Activated CD4-positive, CD25-positive, alpha-beta regulatory T cell treated with anti-CD3 and anti-CD28 coated beads, Interleukin-2, amount 50 U/mL, for 72 hours (primary cell): ENCODE measurements at places on chromosomes 4 and X.

GRCh38 chrX:43870758-43871419 lies 11.4 kb downstream of the MAOB start:
- DNase-seq, result no peak

DNA sequence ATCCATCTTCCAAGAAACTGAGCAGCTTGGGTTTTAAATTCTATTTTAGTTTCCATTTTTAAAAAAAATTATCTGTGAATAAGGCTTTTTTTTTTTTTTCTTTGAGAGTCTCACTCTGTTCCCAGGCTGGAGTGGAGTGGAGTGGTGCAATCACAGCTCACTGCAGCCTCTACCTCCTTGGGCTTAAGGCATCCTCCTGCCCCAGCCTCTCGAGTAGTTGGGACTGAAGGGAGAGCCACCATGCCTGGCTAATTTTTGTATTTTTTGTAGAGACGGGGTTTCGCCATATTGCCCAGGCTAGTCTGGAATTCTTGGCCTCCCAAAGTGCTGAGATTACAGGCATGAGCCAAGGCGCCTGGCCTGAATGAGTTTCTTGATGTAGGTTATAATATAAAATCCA lies 1.4 kb downstream of the ENOPH1 start:
- DNase-seq, result no peak

- DNase-seq, result no peak
These were observed 45.7 kb upstream of the PRSS12 start for GRCh38 chr4:118398226-118399090.

GRCh38 chr4:7381221-7381889 lies 53.4 kb downstream of the PSAPL1 start:
- no peak for DNase-seq

- no peak for DNase-seq
These were observed 67.3 kb upstream of the ATOH1 start for GRCh38 chr4:93761286-93761685.

DNA sequence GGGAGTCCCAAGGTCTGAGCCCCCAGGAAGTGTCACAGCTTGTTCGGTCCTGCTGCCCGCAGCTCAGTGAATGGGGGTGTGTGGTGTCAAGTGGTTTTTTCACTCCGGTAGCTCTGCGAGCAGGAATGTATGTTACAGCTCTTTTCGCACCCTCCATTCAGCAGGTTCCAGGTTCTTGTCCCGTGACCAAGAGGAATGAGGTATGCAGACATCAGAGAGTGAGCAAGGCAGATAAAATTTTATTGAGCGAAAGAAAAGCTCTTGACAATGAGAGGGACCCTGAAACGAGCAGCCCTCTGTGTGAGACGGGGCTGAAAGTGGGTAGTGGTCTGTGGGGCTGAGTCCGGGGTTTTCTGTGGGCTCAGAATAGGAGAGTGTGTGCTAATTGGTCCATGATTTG lies 31.5 kb downstream of the UCHL1 start:
- no peak for DNase-seq

DNA sequence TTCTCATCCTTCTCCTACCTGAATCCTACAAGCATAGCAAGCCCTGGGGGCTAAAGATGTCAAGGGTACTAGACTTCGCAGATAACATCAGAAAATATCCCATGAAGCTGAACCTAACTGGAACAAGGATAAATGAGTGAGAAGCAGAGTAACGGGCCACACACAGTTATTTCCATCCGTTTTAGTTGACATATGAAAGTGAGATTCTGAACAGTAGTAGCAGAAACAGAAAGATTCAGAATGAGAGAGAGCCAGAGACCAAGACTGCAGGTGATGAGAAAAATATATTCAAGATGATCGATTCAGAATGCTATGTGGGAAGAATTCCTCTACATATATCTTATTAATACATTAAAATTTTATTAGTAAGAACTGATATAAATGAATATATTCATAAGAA lies 165.1 kb downstream of the TSPAN5 start:
- no peak for DNase-seq

DNA sequence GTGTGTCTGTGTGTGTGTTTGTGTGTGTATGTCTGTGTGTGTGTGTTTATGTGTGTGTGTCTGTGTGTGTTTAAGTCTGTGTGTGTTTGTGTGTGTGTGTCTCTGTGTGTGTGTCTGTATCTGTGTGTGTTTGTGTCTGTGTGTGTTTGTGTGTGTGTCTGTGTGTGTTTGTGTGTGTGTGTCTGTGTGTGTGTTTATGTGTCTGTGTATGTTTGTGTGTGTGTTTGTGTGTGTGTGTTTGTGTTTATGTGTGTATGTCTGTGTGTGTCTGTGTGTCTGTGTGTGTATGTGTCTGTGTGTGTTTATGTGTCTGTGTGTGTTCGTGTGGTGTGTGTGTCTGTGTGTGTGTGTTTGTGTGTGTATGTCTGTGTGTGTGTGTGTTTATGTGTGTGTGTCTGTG lies 11.4 kb downstream of the IL9R start:
- DNase-seq, result no peak

- DNase-seq, result no peak
These were observed 23.7 kb downstream of the AMOT start for GRCh38 chrX:112816908-112817307.

- DNase-seq, result no peak
These were observed 220.0 kb downstream of the PPP3CA start for GRCh38 chr4:101127176-101127790.

- no peak for DNase-seq
These were observed 212.6 kb upstream of the LCORL start for GRCh38 chr4:18234108-18234507.

DNA sequence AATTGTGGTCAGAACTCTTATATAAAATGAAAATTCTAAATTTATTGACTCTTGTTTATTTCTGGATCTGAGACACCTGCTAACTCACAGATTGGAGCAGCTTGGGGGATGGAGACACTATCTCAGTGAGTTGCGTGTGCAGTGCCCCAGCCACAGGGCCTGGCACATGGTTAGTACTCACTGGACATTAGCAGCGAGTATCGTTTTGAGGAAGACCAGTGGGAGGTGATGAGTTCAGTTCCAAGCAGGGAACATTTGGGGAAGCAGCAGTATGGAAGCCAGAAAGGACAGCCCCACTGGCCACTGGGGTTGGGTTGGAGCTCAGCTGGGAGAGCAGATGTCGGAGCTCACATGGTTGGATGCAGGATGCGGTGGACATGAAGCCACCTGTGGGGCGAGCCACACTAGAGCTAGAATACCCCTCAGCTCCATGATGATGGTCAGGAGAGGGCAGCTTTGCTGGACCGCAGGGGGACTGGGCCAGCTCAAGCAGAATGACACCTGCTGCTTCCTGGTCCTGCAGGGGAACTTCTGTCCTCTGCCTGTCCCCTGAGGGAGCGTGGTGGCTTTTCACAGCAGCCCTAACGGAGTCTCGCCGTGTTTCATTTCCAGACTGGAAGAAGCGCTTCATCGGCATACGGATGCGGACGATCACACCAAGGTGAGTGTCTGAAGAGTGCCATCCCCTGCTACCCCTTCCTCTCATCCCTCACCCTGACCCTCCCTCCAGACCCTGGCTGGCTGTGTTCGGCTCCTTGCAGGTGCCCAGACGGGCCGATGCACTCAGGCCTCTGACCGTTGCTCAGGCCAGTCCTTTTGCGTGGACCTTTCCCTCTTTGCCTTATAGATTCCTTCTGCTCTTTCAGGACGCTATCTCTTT lies 32.5 kb downstream of the HTRA3 start:
- no peak for DNase-seq

GRCh38 chrX:151982222-151982621 lies 7.7 kb upstream of the GABRE start:
- DNase-seq, result no peak

- no peak for DNase-seq
These were observed 80.9 kb upstream of the MSANTD1 start for GRCh38 chr4:3168029-3168428.
